ENCODE measurements at places on chromosomes 11 and 22. TPM values are rescaled to one million over a fixed set of nuclear protein-coding genes. Genes with fewer than 3 reads are reported as not detected.

Gene MS4A6A
- total RNA-seq: 16.2 TPM

Gene VPREB3
- total RNA-seq: not detected

Gene MOGAT2
- not detected for total RNA-seq

Gene SCN2B
- total RNA-seq: 7.4 TPM

Gene RAB38
- total RNA-seq: 23.6 TPM

Gene HEPACAM
- 1.1 TPM for total RNA-seq

Gene DENND5A
- total RNA-seq: 175 TPM

Gene SBF1
- 67.3 TPM for total RNA-seq

Gene RIBC2
- 4.8 TPM for total RNA-seq

Gene CFAP300
- total RNA-seq: 5.6 TPM

Gene GRAMD1B
- 92.0 TPM for total RNA-seq

Gene RAB3IL1
- 23.4 TPM for total RNA-seq

Gene DDI1
- total RNA-seq: not detected

Gene ARVCF
- total RNA-seq: 169 TPM

Gene RHOD
- total RNA-seq: 8.1 TPM

Gene GAL
- not detected for total RNA-seq

Gene MFNG
- total RNA-seq: 22.3 TPM

Gene CYTH4
- total RNA-seq: 9.8 TPM

Gene APOA1
- 0.60 TPM for total RNA-seq

Gene PAK1
- total RNA-seq: 99.8 TPM

Gene SLC6A5
- total RNA-seq: 0.99 TPM

Gene FADS2
- total RNA-seq: 46.1 TPM

Gene MRGPRX4
- total RNA-seq: not detected

Gene PYGM
- 24.2 TPM for total RNA-seq

Gene CLDN5
- total RNA-seq: 74.5 TPM

Gene MRPL21
- total RNA-seq: 33.3 TPM

Gene FGF19
- 1.2 TPM for total RNA-seq

Gene CNIH2
- total RNA-seq: 8.2 TPM

Gene HORMAD2
- 1.6 TPM for total RNA-seq

Gene DUSP8
- 10.9 TPM for total RNA-seq

Gene EIF3F
- 195 TPM for total RNA-seq

Gene MAPK1
- total RNA-seq: 64.3 TPM

Gene NCR3LG1
- 3.6 TPM for total RNA-seq

Gene HEPN1
- total RNA-seq: not detected

Gene GNAZ
- 37.5 TPM for total RNA-seq

Gene SLC22A8
- 8.5 TPM for total RNA-seq

Gene OR8A1
- not detected for total RNA-seq

Measured in camera-type eye (tissue), 1 donor.